Stomach (tissue), 19 donors: ENCODE measurements at places on chromosomes 7 and 10. TPM values are rescaled to one million over a fixed set of nuclear protein-coding genes. Genes with fewer than 3 reads are reported as not detected.

The SPDYE11 gene
- total RNA-seq: not detected

The TMEM196 gene
- not detected for total RNA-seq

The EIF5AL1 gene
- not detected for total RNA-seq

The GRM8 gene
- total RNA-seq: not detected

The ANKRD61 gene
- not detected for total RNA-seq

The SP8 gene
- not detected for total RNA-seq
